ENCODE measurements at places on chromosomes 11 and 22. TPM values are rescaled to one million over a fixed set of nuclear protein-coding genes. Genes with fewer than 3 reads are reported as not detected.

DNA sequence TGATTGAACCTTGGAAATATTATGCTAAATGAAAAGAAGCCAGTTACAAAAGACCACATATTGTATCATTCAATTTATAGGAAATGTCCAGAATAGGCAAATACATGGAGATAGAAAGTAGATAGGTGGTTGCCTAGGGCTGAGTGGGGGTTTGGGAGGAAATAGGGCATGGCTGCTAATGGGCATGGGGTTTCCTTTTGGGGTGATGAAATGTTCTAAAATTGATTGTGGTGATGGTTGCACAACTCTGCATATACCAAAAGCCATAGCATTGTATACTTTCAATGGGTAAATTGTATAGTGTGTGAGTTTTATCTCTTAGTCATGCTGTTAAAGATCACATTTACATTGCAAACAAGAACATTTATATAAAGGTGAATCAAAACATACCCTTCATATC, 48.7 kb downstream of the LDLRAD3 start:
- no peak for DNase-seq

DNA sequence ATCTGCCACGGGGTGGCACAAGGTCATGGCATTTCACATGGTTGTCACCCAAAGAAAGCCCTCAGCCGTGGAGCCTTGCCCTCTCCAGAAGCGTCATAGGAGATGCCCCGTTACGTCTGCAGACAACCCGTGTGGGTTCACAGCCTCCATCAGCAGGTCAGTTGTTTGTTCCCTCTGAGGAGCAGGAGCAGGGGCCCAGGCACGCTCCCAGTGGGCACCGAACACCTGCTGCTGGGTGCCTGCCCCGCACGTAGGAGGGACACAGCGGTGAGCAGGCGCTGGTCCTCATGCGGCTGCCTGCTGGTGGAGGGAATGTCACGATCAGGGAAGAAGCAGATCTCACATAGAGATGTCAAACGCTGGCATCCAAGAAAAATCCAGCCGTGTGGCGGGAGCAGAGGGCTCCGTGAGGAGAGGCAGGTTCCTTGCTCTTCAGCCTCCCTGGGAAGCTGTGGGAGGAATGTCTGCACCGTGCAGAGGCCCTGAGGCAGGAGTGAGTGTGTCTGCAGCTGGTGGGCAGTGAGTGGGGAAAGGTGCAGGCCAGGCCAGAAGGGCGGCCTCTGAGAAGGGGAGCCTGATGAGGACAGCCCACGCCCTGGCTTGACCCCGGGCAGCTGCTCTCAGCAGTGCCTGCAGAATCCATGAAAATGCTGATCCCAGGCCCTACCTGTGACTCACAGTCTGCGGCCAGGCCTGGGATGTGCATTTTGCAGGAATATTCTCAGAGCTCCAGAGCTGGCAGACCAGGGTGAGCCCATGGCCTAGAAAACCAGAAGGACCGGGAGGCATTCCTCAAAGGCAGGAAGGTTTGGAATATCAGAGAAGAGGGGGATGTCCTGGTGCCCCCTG, 36.4 kb upstream of the TH start:
- no peak for DNase-seq

GRCh38 chr11:133793271-133794035, 51.9 kb downstream of the SPATA19 start:
- DNase-seq, result no peak

DNA sequence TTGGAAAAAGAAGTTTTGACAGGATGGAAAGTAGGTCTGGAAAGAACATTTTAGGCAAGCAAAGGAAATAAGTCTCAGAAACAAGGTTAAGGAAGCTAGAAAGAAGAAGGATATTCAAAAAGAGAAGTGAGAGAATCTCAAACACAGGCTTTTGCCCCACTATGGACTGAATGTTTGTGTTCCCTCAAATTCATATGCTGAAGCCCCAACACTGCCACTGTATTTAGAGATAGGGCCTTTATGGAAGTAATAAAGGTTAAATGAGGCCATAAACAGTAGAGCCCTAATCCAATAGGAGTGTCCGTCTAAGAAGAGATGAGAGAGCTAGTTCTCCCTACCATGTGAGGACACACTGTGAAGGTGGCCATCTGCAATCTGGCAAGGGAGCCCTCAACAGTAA, 20.6 kb upstream of the RPS13 start:
- no peak for DNase-seq

DNA sequence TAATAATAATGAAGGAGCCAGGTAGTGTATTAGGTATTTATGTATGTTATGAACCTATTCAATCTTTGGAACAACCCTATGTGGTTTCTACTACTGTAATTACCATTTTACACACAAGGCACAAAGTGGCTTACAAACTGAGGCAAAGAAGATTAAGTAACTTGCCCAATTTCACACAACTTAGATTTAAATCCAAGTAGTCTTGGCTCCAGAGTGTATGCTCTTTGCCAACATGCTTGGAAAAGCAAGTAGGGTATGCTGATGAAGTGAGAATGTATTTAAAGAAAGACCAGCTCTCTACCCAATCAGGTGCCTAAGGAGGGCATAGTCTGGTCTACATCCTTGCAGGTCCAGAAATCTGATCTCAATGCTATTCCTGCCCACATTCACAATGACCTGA, 463.2 kb downstream of the METTL15 start:
- DNase-seq, result no peak

DNA sequence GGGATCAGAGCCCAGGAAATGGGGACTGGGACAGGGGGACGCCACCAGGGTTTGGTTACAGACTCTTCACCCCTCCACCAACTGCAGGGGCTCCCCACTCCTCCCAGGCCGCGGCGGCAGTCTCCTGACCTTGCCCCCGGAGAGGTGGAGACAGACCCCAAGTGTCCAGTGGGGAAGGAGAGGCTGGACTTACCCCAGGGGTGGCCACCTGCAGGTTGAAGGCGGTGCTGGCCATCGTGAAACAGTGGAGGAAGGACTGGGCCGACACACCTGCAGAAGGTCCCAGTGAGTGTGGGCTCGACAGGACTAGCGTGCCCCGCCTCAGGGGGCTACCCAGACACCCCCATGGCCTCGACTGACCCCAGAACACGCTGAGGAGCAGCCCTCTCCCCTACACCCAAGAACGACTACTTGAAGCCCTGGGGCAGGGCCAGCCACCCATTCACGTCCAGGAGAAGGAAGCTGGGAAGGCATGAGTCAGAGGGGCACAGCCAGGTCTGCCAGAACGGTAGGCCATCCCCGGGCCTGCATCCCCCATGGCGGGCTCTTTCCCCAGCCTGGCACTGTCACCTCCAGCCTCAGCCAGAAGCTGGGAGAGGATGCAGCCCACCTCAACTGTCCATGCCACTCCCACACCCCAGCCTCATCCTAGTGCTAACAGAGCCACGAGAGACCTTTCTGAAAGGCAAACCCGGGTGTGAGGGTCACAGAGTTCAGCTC, 2.3 kb downstream of the GATD1 start:
- no peak for DNase-seq

DNA sequence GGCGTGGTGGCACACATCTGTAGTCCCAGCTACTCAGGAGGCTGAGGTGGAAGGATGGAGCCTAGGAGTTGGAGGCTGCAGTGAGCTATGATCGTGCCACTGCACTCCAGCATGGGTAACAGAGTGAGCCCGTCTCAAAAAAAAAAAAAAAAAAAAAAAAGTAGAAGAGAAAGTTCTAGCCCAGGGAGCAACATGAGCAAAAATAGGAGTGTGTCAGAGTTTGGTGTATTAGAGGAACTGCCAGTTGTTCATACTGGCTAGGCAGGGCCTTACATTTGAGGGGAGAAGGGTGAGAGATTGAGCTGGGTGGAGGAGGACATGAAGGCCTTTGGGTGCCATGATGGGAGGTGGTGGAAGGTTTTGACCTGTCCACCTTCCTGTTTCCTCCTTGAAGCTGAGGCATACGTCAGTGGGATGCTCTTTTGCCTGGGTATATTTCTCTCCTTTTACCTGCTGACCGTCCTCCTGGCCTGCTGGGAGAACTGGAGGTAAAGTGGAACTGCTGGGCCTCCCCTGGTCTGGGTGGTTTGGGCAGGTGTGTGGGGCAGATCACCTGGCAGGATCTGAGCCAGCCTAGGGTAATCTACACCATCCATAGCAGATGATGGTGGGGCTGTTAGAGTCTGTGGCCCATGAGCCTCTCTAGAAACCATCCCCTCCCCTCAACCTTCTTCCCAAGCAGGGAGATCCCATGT, 7.3 kb downstream of the SIDT2 start:
- DNase-seq, result no peak

DNA sequence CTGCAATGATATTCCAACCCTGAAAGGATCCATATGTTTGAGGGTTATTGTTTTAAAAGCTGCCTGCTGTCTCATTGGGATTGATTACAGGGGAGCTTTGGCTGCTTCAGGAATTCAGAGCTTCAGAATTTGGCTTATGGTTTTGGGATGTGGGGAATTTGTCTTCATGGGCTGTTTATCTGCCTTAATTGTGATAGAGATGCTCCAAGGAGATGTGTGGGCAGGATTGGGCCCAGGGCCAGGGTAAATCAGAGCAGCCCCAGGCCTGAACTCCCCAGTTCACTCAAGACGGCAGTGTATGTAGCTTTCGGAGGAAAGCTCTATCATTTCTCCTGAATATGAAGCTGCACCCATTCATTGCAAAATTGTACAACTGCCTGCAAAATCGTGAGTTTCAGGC, 88.5 kb downstream of the ALX4 start:
- no peak for DNase-seq

The P2RX6 gene
- polyA plus RNA-seq, result 0.78 TPM

The SESN3 gene
- 65.3 TPM for polyA plus RNA-seq

The MIAT gene
- 0.52 TPM for polyA plus RNA-seq

The TMPRSS4 gene
- 25.6 TPM for polyA plus RNA-seq

The OR52N5 gene
- polyA plus RNA-seq, result not detected

Measured in renal cortex interstitium (tissue), 15 donors.